Myocyte (in vitro differentiated cells): ENCODE measurements at places on chromosomes 7 and 10. TPM values are rescaled to one million over a fixed set of nuclear protein-coding genes. Genes with fewer than 3 reads are reported as not detected.

Gene FKBP9
- total RNA-seq = 195 and 200 TPM in 2 replicates

DNA sequence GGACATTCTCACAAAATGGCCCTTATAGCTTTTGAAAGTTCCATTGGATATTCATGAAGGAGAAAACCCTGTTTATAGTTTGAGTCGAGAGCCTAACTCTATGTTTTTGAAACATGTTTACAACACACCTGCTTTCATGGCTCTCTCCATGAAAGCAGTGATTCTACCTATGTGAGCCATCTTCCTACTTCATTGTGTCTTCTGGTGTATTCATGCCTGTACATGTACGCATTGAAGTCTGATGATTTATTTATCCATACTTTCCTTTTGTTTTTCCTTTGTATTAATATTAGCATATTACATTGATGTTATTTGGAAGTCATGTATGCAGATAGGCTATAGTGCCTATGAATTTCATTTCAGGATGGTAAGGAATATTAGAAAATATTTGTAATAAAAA, 58.0 kb downstream of the LAMB4 start:
- DNase-seq = no peak

DNA sequence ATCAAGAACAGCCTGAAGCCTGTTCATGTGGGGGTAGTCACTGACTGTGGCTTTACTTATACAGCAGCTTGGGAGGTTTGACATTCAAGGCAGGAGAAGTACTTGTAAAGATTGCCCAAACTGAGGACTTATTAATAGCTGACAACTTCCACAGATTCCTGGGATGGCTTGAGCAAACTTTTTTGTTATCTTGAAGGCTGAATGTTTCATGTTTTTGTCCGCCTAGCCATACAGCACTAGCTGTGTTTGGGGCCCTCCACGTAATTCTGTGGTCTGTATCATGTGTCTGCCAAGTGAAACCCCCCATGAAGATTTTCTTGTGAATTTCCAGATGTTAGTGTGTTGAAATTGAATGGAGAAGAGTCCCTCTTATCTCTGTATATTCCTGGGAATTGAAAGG, 38.6 kb downstream of the FAS start:
- DNase-seq = no peak

DNA sequence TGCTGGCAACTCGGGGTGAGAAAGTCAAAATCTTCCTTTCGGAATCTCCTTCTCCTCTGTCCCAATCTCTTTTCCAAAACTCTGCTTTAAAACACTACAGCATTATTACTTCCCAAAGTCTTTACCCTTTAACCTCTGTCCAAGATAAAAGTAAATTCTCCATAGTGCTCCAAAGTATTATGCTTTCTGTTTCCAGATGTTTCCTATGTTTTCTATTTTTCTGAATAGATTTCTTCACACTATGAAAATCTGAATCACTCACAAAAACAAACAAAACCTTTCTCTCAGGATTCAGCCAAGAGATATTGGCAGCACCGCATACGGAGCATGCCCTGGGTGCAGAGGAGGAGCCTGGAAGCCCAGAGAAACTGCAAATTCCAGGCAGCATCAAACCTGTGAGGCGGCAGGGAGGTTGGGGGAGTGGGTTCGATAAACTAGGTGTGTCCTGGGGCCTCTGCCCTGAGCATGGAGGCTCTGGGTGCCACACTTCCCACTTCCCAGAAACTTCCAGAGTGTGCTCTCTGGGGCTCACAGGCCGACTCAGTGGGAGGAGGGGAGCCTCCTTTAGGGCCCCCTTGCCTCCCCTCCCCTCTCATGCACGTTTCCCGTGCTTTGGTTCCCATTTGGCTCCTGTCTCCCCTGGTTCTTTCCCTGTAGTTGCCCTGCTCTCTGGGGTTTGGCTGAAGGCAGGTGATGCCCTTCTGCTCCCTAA, 35.6 kb downstream of the VIPR2 start:
- no peak for DNase-seq

DNA sequence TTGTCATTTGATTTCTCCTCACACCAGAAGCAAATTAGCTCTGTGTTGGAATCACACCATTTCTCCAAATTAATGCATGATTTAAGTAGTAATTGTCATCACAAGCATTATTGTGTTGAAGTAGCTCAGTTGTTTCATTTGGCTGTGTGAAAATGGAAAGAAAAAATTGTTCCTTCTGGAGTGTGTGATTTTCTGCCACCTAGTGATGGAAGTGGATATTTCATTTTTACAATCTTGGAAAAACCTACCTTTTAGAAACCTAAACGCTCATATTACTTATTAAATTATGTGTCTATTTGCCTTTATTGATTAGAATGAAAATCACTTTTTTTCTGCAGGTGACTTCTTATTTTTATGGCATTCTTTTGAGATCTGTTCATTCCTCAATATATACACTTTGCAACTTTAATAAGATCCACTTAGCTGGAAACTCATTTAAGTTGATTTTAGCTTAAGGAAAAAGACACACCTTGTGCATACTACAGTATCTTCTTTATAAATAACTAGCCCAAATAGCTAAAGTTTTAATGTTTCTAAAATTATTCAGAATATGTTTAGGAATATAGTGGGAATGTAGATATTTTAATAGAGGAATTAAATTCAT, 50.0 kb downstream of the SRI start:
- DNase-seq = peak; percentile 46

DNA sequence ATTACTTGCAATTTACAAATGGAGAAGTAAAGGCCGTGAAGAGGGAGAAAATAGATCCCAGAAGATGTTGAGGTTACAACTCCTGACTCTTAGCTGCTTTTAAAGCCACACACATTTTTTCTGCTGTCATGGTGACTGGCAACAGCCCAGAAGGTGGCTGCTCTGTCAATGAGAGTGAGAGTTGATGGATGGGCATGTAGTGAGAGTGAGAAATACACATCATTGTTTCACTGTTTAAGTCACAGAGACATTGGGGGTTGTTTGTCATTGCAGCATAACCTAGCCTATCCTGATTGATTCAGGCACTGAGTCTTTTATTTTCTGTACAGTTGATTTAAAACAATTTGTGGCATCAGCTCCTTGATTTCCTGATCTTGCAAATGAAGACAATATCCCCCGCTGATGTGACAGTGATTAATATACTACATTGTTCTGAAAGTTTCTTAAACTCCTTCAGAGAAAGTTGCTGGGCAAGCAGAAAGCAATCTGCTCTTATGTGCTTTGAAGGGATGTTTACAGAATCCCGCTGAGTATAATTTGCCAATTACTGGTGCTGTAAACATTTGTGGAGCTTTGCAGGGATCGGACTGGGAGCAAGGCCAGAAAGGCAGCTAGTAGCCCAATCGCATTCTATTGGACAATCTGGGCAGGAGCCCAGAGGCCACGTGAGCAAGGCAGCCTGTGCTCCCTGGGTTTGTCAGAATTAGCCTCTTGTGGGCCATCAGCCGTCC, 229.6 kb downstream of the PRPF18 start:
- DNase-seq = peak; percentile 60
